ENCODE measurements at places on chromosomes 2 and 18.
A peak's percentile ranks its signal among the peaks of the same experiment; 100 is the strongest.

DNA sequence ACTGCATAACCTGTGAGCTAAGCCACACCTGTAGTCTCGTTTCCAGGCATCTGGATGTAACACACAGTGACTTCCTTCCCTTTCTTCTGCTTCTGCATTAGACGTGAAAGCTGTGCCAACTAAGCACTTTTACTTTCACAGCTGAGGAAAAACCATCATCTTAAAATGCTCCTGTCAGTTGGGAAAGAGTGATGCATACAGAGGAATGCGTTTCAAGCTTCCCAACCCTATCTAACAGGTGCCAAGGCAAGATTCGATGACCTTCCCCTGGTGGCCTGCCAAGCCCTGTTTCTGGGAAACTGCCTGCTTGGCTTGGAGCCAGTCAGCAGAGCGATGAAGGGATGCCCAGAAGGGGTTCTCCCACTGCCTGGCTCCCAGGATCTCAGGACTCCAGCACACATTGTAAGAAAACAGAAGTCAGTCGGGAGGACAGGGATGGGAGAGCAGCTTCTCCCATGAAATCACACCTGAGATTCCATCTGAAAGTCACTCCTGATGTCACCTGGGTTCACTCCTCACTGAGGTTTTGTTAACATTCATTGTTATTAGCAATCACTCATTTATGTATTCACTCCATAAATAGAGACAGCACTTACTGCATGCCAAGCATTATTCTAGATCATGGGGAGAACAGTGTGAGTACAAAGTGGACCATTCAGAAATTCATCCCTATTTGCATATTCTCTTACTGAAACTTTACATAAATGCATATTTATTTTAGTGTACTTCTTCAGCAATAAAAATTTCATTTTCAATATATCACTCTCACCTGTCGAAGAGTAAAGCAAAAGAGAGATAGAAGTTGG is 64.1 kb downstream of the DTNA start:
- peak; percentile 19 for DNase-seq

GRCh38 chr18:35171315-35171987 is 69.4 kb upstream of the ZNF397 start:
- DNase-seq = no peak

- DNase-seq = no peak
Observed at GRCh38 chr2:79083597-79084251, 4.1 kb downstream of the REG1B start.

DNA sequence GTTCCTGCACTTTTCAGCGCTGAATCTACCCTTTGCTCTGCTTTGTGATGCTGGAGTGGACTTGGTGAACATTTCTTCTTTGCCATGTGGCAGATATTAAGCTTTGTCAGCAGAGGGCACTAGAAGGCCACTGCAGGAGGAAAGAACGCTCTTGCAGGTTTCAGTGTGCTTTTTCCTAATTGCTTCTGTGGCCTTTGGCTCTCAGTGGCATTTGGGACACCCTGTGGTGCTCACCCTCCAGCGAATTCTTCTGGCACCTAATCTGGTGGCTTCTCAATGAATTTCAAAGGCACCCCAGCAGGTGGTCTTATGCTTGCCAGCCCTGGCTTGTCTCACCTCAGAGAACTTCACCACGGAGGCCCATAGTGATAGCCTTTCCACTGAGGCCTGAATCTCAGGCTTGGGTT is 146.7 kb downstream of the MYO3B start:
- peak; percentile 20 for DNase-seq

GRCh38 chr18:2223849-2224248 is 347.5 kb downstream of the METTL4 start:
- DNase-seq = peak; percentile 29

DNA sequence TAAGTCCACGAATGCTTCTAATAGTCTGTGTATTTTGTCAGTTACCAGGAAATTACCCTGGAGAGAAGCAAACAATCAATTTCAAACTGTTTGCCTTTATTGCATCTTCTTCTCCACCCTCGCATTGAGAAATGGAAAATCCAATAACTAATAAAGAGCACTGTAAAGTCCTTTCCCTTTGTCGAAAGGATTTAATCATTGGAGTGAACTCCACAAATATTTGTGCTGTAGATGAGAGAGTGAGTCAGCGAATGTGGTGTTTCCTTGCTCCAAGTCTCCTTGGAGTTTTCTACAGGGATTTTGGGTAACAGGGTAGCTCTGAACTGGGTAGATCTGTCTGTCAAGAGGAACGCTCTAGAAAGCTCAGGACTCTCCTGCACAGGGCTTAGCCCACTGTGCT is 240.2 kb downstream of the KCNS3 start:
- DNase-seq = no peak

DNA sequence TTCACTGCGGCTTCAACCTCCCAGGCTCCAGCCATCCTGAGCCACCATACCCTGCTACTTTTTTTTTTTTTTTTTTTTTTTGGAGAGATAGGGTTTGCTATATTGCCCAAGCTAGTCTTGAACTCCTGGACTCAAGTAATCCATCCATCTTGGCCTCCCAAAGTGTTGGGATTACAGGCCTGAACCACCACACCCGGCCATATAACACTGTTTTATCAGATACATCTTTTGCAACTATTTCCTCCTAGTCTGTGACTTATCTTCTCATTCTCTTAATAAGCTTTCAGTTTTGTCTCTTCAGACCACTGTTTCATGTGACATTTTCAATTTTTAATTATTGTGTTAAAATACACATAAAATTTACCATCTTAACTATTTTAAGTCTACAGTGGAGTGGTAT is 35.7 kb upstream of the FAM117B start:
- DNase-seq = no peak

- no peak for DNase-seq
Observed at GRCh38 chr2:85791704-85792565, 38.1 kb downstream of the ATOH8 start.

DNA sequence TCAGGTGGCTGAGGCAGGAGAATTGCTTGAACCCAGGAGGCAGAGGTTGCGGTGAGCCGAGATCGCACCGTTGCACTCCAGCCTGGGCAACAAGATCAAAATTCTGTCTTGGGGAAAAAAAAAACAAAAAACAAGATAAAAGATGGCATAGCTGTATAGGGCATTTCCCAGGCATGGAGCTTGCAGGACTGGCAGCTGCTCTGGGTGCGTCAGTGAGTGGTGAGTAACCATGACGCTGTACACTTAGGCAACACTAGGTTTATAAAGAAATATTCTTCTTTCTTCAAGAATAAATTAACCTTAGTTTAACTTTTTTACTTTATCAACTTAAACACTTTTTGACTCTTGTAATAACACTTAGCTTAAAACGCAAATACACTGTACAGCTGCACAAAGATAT is 15.4 kb downstream of the TGOLN2 start:
- no peak for DNase-seq

DNA sequence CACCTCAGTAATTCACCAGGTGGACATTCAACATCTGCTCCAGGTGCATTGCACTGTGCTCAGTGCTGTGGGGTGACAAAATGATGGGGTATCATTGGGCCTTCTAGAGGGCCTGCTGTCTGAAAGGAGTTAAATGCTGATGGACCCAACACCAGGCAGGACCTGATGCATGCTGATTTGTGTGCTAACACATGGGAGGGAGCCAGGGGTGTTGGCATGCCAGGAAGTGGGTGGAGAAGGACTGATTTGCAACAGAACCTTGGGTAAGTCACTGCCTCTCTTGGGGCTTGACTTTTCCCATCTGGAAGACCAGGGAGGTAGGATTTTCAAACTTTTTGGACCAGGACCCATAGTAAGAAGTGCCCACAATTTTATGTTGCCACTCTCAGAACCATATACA is 57.9 kb upstream of the CXCR4 start:
- DNase-seq = no peak

DNA sequence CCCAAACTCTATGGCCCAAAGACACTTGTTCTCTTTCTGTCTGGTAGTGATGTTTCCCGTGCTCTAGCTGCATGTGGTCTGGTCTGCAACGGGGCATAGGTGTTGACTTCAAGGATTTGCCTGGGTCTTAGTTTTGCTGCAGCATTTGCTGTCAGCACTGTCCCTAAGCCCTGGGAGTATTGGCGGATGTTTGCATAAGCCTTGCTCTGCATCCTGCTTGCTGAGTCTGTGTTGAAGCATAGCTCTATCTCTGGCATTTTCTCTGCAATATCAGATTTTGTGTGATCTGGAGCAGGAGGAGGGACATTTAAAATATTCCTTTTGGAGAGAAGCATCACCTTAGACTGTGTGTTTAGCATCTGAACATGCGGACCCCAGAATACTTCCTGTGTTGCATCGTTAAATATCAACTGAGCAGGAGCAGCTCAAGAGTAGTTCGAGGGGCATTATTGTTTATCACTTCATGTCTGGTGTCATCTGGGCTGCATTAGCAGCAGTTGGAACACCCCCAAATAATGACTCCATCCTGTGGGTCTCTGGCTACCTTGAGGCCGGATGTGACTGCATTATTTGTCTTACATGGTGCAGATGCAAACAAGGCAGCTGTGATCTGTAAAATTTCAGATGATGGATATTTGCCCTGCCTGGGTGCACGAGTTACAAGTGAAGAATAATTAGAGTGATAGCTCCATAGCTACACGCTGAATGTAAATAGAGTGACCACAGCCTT is 231.7 kb downstream of the TRIB2 start:
- no peak for DNase-seq

DNA sequence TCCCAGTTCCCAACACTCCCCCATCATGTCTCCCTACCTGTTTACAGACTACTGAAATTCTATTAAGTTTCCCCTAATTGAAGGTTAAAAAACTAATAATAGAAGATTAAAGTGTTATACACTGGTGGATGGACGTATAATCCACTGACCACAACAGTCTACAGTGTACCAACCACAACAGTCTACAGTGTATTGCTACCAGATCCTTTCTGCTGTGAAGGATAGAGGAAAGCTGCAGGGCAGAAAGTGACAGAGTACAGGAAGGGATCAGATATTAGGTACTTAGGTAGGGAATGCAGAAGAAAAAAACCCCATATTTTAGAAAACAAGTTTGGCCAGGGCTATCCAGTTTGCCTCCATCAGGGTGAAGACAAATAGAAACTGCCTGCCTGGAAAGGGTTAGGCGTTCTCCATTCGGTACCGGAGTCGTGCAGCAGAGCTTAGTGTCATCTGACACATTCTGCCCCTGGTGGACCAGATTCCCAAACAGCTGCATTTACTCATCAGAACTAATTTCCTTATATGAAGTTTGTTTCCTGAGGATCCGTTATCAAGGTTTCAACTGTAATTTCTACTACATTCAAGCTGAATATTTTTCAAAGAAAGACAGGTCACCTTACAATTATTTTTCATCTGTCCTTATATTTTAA is 49.9 kb downstream of the KLF7 start:
- no peak for DNase-seq

GRCh38 chr2:85215448-85216401 is 82.5 kb downstream of the TCF7L1 start:
- peak; percentile 61 for DNase-seq

DNA sequence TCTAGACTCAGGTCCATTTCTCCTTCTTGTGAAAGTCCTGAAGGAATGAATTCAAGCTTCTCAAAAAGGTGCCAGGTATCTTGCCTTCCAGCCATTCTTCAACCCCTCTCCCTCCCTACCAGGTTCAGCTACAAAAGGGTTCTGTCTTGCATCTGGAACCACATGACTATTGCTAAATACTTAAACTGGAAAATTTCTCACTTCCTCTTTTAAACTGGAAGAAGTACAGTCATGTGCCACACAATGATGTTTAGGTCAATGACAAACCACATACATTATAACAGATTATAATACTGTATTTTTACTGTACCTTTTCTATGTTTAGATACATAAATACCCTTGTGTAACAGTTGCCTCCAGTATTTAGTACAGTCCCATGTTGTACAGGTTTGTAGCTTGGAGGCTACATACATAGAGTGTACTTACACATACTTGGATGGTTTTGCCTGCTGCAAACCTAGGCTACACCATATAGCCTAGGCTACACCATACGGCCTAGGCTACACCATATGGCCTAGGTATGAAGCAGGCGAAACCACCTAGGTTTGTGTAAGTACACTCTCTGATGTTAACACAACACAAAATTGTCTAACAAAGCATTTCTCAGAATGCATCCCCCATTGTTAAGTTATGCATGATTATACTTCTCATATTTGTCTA is 142.0 kb upstream of the DNMT3A start:
- no peak for DNase-seq

GRCh38 chr2:237860273-237860935 is 981 bp downstream of the RAMP1 start:
- peak; percentile 33 for DNase-seq

GRCh38 chr2:72395096-72395495 is 247.4 kb upstream of the CYP26B1 start:
- no peak for DNase-seq

- DNase-seq = no peak
Observed at GRCh38 chr2:138630164-138630563, 128.6 kb downstream of the SPOPL start.

All from right kidney (tissue), 9 donors.